ENCODE measurements at places on chromosomes 7 and 10.

GRCh38 chr10:52951824-52952223 is 179.2 kb upstream of the MBL2 start:
- no peak for DNase-seq

DNA sequence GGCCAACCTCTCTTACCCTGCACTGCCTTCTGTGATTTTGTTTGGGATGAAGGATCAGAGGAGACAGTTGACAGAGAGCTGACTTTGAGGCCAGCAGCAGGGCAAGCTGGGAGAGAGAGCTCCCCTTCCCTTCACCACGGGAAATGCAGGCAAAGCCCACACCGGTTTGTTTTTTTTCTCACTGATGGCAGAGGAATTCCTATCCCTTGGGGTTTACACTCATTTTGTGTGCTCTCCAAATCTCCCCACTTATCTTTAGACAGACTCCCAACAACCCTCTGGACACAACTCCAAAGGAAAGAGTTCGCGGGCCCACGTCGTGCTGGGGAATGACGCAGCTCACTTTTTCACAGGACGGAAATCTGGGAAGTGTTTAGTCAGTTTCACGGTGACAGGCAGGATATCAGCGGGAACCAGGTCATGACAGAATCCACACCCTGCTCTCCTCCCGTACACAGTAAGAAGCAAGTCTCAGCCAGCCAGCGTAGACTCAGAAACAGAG is 68.3 kb upstream of the FAM171A1 start:
- no peak for DNase-seq

- DNase-seq = no peak
Measured at GRCh38 chr7:106871793-106872571, 6.9 kb downstream of the PIK3CG start.

- no peak for DNase-seq
Measured at GRCh38 chr10:70943249-70943648, 54.9 kb upstream of the PCBD1 start.

DNA sequence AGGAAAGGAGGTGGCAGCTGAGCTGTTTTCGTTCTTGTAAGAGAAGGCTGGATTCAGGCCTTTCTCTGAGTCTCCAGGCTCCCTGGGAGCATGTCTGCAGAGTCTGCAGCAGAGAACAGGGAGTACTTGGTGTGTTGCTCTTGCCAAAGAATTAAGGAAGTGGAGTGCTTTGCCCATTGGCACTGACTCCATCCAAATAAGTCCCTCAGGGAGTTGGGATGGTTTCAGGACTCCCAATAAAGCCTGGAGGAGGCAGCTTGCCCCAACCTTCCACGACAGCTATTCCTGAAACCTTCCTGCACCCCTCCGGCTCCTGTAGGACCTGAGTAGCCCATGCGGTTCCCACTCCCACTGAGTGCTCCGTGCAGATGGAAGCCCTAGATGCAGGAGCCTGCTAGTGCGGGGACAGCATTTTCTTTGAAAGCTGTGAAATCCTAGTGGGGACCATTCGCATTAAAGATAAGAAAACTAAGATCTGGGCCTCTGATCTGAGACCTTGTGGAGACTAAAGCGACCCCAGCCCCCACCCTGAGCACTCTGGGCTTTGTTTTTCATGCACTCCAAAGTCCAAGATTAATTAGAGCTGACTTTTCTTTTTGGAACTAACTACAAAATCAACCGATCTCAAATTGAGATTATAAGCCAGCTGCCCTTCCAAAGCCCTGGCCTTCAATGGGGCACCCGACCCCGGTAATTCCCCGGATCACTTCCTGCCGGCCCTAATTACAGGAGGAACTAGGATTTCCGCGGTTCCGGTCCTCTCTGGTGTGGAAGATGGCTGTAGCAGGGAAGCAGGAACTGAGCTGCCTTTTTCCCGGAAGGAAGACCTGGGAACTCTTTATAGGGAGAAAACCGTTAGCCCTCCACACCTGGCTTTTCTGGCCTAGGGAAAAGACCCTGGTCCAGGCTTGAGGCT is 110.2 kb downstream of the COL13A1 start:
- no peak for DNase-seq

DNA sequence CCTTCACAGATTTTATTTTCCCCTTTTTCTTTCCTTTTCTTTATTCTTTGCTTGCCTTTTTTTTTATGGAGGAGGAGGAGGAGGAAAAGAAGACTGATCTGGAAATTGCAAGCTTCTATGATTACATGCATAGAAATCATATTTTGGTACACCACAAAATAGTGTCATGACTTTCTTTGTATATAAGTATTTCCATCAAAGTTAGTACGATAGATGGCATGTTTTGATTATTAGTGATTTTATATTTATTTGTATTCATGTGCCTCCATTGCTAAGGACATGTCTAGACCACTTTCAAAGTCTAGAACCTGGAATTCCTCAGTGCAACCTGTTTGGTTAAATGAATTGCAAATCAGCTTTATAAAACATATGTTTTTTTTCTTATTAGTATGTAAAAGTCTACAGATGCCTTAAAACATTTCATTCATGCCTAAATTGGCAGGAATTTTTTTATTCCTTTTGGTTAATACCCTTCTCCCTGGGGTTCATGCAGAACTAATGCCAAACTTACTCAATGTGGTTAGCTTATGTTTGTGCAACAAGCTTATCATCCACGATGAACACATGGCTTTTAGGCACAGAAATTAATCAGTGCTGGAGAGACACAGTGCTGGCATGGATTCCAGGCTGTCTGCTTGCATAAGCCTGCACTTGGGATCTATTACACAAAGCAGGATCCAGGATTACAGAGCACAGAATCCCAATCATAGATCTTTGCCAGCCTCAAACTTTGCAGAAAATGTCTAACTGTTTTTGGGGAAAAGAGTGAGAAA is 213.1 kb downstream of the CHRM2 start:
- no peak for DNase-seq

DNA sequence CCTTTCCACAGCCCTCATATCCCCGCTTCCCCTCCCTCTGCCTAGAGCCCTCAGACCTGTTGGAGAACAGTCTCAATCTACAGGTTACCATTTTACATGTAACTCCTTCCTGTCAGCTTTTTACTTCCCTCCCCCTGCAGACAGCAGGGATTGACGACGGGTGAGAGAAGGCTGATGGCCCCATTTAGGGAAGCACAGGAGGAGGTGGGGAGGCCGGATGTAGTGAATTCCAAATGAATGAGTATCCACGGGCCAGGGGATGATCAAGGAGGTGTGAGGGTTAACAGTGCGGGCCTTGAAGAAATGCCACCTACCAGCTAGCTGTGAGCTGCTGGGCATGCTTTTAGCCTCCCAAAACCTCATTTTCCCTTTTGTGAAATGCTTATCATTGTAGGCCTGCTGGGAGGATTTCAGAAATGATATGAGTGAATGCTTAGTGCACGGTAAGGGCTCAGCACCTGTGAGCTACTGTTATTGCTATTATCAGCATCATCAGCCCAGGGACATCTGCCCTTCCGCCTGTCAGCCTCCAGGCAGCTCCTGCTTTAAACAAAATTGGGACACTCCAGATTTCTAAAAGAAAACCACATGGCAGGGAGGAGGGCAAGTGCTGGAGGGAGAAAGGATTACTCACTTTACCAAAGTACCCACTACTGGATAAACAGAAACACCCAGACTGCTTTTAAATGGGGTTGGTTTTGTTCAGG is 6.5 kb upstream of the NANOS1 start:
- DNase-seq = no peak

- DNase-seq = no peak
Measured at GRCh38 chr10:131587976-131588680, 276.6 kb upstream of the TCERG1L start.

- DNase-seq = no peak
Measured at GRCh38 chr10:94328613-94329012, 34.1 kb downstream of the NOC3L start.
